ENCODE measurements at places on chromosomes 7 and 10.

DNA sequence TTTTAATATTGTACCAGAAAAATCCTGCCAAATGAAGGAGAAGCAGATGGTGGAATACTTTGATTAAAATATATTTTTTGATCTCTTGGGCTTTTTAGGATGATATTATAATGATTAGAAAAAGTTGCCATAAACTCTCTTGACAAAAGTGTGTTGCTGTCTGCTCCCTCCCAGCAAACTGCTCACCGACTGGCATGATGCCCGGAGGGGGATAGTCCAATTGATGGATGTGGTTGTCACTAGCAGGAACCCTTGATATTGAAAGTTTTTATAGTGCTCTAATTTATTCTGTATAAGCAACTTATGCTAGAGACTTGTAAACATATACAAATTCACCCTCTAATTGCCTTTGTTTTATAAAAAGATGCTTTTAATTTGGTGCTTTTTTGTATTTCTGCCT, 114.0 kb downstream of the DNAH11 start:
- DNase-seq: no peak

DNA sequence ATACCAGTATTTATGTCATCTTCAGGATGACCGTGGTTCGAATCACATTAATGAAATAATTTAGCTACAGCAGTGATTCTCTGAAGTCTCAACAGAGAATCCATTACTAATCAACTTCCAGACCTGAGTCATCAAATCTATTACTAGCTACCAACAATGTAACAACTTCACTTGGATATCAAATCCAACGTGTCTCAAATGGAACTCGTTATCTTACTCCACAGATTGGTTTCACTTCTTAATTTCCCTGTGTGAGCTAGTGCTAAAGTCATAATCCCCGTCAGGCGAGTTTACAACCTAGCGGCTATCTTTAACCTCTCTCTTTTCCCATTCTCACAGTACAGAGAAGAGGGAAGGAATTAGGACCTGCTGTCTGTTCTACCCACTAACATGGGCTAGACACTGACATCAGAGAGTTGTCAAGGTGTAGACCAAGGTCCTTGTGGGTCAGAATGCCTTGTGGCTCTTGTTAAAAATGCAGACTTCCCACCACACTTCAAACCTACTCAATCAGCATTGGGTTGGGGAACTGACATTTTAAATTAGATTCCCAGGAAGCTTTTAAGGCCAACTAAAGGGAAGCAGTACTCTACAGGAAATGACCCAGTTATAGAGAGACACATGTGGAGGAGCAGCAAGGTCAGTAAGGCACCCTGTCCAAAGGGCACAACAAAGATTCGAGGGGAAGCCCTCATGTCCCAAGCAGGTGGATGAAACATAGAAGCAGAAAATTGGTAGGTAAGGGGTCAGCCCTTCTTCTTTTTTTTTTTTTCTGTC, 57.3 kb upstream of the GSAP start:
- DNase-seq: peak; percentile 49

DNA sequence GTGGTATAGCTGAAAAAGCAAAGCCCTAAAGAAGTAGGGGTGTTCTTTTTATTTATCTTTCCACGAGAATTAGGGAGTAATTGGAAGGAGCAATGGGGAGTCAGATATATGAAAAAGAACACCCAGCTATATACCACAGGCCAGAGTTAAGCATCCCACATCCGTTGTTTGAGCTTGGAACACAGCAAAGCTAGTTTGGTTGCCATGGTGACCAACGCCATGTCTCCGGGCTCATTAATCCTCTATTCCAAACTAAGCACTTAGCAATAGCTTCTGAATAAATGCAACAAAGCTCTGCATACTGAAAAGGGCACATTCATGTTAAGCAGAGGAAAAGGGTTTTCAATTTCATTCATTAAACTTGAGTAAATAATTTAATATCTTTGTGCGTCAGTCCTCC, 23.5 kb downstream of the ASB4 start:
- no peak for DNase-seq

GRCh38 chr10:129945941-129946760, 17.9 kb downstream of the EBF3 start:
- no peak for DNase-seq

GRCh38 chr10:44716470-44717015, 194.6 kb upstream of the TMEM72 start:
- no peak for DNase-seq

DNA sequence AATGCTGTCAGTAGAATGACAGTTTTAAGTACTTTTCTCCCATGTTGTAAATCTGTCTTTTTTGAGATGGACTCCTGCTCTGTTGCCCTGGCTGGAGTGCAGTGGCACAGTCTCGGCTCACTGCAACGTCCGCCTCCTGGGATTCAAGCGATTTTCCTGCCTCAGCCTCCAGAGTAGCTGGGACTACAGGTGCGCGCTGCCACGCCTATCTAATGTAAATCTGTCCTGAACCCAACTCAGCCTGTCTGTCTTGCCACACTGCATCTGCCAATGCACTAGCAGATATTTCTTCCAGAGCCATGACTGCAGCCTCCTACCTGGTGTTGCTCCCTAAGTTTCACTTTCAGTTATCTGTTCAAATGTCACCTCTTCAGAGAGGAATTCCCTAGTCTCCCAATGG, 264.1 kb downstream of the PHF14 start:
- DNase-seq: no peak

- no peak for DNase-seq
These were observed 21.4 kb upstream of the PAX2 start for GRCh38 chr10:100723770-100724530.

DNA sequence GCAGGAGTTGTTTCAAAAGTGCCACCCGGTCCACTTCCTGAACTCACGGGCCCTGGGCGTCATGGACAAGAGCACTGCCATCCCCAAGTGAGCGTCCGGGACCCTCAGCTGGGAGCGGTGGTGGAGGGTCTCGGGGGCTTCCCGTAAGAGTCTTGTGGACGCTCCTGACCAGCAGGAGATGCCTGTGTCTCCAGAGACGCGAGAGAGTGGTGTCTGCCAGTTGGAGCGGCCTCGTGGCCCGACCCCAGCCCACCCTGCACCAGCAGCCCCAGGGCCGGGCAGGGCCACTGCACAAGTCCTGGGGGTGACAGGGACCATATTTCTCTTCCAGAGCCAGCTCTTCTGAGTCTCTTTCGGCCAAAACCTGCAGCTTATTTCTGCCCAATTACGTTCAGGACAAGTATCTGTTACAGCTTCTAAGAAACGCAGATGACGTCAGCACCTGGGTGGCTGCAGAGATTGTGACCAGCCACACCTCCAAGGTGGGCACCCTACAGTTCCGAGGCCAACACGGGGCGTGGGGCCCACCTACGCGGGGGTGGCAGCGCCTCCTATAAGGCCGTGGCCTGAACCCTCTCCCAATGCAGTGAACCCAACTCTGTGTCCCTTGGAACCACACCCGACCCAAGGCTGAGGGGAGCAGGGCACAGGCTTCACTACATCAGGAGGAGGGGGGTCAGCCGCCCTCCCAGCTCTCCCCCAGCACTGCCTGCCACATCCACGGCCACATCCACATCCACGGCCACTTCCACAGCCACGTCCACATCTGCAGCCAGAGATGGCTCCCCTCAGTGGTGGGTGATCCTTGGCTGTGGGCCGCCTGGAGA, 16.2 kb upstream of the UTF1 start:
- DNase-seq: no peak

- no peak for DNase-seq
These were observed 13.5 kb downstream of the CRYGN start for GRCh38 chr7:151426441-151426903.

- DNase-seq: no peak
These were observed 2.4 kb downstream of the TRPV6 start for GRCh38 chr7:142883145-142883544.

DNA sequence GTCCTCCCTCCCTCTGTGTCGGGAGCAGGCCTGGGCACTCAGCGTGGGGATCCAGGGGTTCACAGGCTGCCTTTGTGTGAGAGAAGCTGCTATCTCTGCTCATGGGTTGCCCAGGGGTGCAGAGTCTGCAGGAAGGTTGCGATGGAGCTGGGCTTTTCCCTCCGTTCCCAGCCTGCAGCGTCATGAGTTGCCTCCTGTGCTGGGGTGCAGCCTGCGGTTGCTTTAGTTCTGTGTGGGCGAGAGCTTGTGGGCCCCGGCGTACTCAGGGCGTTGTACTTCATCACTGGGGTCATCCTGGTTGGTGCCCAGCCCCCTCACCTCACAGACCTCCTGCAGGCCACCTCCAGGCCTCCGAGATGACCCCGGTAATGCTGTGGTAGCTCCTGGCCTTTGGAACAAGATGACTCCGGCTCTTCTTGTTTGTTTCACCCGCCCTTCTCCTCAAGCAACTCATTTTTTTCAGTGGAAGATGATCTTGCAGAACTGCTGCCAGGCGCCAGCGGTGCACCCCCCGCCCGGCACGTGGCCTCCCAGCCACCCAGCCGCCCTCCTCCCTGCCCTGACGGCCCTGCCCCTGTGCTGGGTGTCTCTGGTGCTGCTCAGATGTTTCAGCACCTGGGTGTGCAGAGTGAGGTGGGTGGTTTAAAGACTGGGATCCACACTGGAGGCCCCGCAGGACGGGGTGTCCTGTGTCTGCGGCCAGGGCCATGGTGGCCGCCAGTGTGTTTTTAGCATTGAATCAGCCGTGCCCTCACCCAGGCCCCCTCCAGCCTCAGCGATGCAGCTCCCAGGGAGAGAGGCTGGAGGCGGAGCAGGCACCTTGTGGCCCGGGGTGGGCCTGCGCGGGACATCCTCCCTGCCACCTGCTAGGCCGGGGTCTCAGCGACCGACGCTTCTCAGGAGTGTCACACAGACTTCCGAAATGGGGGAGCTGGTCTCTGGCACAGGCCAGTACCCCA, 7.2 kb downstream of the AP5Z1 start:
- DNase-seq: no peak

GRCh38 chr7:26292768-26293560, 1.3 kb downstream of the SNX10 start:
- DNase-seq: peak; percentile 43

DNA sequence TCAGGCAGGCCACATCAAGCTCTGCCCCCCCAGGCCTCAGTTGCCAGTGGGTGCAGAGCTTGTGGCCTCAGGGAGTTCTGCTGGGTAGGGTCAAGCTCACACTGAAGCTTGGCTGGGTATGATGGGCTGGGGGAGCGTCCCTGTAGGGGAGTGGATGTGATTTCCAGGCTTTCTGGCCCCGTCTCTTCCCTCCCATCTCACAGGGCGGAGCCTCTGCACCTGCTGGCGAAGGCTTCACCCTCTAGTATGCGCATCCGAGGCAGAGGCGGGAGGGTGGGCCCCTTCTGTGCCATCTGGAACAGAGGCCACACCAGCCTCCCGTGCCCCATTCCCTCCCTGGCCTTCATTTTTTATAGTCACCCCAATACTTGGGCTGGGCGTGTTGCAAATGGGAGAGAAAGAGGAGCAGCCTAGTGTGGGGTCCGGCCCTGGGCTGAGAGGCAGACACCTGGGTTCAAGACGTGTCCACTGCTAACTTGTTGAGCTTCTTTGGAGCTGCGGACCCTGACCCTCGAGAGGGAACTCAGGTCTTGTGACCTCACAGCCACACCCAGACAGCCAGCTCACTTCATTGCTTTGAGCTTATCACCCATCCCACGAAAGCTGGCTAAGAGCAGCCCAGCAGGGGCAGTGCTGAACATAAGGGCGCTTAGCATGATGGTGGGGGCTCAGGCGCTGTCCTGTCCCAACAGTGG, 2.3 kb downstream of the AQP1 start:
- DNase-seq: no peak

GRCh38 chr10:7185367-7185690, 225.5 kb downstream of the SFMBT2 start:
- DNase-seq: peak; percentile 86

DNA sequence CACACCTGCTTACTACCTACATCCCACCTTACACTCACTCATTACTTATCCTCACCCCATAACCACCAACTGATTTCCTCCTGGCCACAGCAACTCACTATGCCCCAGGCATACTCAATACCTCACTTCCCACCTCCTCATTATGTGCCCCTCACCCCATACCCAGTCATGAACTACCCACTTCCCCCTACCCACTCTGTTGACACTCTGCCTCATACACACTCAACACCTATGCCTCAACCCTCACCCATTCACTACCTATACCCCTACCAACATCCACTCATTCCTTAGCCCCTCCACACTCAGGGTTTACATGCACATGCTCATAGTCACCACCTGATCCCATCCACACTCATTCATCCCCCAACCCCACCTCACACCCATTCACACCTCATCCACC, 39.6 kb downstream of the SEC61G start:
- no peak for DNase-seq

GRCh38 chr10:28744069-28744768, 66.9 kb downstream of the BAMBI start:
- peak; percentile 19 for DNase-seq

GRCh38 chr10:44651834-44652233, 259.3 kb upstream of the TMEM72 start:
- no peak for DNase-seq

DNA sequence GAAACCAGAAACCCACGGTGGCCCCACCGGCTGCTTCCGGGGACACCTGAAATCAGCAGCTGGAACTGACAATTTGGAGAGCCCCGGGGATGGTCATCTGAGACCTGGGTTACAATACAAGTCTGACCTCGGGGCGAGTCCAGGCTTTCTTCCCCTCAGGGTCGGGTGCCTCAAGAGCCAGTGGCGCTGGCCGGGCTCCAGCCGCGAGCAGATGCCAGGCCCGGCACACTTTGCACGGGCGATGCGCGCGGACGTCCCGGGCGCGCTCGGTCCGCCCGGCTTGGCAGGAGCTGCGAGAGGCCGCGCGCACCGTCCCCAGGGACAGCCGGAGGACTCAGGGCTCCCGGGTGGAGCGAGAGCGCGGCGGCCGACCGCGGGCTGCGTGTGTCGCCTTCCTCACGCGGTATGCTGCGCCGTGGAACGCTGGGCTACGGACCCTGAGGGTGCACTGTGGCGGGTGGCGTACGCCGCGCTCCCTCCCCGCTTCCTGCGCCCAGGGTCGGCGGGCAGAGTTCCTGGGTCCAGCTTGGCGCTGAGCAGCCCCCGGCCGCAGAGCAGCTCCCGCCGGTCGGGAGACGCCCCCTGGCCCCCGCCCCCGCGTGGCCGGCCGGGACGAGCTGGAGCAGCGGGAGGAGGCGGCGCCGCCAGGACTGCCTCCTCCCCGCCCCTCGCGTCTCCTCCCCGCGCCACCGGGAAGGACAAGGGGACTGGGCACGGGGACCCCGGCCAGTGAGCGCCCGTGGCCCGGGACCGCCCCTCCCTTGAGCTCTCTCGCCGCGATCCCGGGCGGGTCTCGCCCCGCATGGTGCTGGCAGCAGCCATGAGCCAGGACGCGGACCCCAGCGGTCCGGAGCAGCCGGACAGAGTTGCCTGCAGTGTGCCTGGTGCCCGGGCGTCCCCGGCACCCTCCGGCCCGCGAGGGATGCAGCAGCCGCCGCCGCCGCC, at the start of gene RBM20:
TSS of gene RBM20 (plus strand) at position 684 of the 945 bp plus-strand sequence. CDS start at position 803, 119 bp downstream.
- DNase-seq: peak; percentile 27

- DNase-seq: no peak
These were observed 8.6 kb upstream of the ZNF33B start for GRCh38 chr10:42646687-42647640.

GRCh38 chr10:120278069-120278468, 179.0 kb upstream of the PLPP4 start:
- no peak for DNase-seq

- no peak for DNase-seq
These were observed 114.0 kb downstream of the PARP12 start for GRCh38 chr7:139948587-139949335.
